H4 (cell line): ENCODE measurements at places on chromosomes 6 and 20. TPM values are rescaled to one million over a fixed set of nuclear protein-coding genes. Genes with fewer than 3 reads are reported as not detected.
A peak's percentile ranks its signal among the peaks of the same experiment; 100 is the strongest.

GRCh38 chr6:141195251-141195832 is 937.4 kb upstream of the GJE1 start:
- peak; percentile 8 for DNase-seq

DNA sequence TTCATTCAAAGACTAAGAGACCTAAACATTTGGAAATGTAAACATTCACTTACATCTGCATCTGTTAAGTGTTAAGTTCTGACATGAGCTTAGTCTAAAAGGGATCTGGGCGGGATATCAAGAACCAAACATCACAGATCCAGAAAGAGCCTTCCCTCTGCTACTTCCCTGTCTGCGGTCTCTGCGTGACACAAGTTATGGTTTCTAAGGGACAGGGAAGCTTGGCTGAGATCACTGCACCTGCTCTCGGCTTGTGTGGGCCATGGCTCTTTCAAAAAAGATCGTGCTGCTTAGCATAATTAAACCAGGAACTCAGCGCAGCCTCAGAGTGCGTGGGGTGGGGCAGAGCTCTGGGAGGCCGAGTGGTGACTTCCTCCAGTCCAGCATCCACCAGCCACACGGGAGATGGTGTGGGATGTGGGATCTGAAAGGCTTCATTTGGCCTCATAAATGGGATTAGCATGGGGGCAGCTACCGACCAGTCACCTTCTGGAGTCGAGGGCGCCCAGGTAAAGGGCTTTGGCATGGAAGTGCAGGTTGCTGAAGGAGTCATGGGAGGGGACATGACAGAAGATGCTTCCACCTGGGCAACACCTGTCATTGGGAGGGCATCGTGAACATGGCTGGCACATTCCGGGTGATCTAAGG is 16.7 kb upstream of the RAMACL start:
- no peak for DNase-seq

- no peak for DNase-seq
Measured at GRCh38 chr6:168232989-168233874, 86.3 kb downstream of the DACT2 start.

DNA sequence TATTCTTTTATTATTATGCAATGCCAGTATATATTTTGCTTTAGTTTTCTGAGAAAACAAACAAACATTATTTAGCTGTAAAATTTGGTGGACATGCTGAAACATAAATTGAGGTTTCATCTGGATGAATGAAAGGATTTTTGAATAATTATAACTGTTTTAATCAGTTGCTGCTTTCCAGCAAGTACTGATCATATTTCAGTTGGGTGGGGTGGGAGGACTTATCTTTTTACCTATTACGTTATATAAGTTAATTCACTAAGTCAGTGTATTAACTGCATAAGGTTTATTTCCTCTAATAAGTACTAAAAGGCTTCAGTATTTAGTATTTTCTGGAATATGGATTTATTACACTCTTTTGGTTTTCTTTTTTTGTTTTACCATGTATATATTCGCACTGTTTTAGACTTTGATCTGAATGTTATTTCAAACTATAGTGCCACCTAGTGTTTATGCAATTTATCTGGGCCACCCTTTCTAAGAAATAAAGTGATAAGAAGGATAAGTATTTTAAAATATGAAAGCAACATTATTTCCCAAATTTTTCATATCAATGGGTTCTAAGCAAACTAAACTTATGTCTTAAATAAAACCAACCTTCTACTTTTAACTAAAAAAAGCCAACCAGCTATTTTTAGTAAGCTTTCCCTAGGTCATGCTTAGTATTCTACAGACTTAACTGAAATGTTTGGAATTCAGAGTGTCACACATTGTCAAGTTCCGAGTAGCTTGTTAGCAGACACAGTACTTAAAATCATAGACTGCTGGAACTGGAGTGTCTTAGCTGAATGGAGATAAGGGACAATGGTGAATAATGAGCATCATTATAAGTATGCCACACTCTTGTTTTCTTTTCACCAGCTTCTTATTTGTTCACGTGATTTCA is 105.4 kb upstream of the MCHR2 start:
- DNase-seq = no peak

GRCh38 chr6:74167976-74168375 is 472.0 kb downstream of the CD109 start:
- no peak for DNase-seq

DNA sequence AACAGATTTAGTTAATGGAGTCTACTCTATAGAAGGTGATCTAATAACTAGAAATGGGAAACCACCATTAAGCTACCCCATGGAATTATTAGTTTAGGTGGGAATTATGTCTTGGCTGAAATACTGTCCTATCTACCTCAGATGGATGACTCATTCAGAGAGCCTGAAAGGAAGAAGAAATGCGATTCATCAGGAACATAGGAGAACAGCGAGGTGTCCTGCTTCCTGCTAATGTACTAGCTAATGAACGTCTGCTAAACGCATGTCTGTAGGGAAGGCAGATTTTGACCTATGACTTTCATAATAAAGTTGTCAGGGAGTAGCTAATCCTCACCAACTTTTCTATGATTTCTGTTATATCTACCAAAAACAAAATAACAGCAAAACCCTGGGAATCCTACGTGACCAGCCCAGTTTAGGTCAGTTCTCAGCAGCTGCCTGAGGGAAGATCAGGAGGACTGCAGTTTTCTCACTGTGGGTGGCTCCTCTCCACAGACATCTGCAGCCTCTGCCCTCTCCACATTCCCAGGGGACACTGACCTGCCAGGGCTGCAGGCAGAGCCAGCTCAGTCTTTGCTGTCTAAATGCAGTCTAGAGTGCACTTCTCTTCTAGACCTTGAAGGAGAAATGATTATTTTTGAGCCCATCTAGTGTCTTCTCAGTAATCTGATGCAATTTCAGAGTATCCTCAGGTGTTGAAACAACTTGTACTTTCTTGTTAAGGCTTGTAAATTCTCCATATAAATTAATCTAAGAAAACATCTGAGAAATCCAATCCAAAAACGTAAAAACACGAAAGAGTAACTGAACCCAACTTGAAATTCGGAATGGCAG is 18.1 kb upstream of the SFT2D1 start:
- DNase-seq = no peak

Gene MAPK13
- not detected in 2 replicates for total RNA-seq

Gene EPB41L2
- 3.3 and 7.7 TPM in 2 replicates for total RNA-seq

Gene STK4
- total RNA-seq = 12.8 and 14.3 TPM in 2 replicates

Gene MED23
- total RNA-seq = 8.0 and 13.6 TPM in 2 replicates

Gene BHLHE23
- not detected in 2 replicates for total RNA-seq

Gene ZBTB46
- total RNA-seq = 0.68 and 3.1 TPM in 2 replicates
